ENCODE measurements at places on chromosomes 16 and 17.

- DNase-seq = no peak
Measured at GRCh38 chr16:5852151-5852550, 754.6 kb upstream of the EEF2KMT start.

DNA sequence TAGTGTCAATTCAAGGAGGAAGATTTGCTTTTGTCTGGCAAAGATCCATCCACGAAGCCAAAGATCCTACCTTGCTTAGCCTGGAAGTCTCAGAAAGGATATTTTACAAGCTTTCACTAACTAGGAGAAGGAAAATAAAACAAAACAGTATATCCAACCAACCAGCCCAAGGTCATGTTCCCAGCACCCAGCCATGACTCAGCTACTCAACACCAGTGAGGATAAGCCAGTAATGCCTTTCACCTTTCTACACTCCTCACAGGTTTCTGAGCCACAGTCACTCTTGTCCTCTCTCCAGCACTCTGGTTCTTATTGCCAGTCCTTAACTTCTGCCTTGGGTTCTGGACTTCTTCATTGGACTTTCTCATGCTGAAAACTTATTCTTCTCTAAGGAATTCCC, 116.2 kb downstream of the CDH11 start:
- DNase-seq = no peak

GRCh38 chr17:38533866-38534497, 71.8 kb downstream of the SRCIN1 start:
- DNase-seq = no peak

- no peak for DNase-seq
Measured at GRCh38 chr16:68037841-68038597, 14.9 kb downstream of the DUS2 start.

DNA sequence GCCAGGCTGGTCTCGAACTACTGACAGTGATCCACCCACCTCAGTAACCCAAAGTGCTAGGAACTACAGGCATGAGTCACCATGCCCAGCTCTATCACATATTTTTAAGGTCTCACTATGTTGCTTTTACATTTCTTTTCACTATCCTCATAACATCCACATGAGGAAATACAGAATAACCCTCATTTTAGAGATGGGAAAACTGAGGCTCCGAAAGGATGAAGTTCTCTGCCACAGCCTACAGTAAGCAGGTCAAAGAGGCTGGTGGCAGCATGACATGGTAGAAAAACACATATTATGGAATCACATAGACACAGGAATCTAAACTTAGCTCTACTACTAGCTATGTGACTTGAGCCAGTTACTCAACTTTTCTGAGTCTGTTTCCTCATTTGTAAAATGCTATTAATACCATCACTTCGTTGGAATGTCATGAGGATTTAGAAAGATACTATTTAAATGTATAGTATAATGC, 32.2 kb downstream of the APPBP2 start:
- DNase-seq = no peak

DNA sequence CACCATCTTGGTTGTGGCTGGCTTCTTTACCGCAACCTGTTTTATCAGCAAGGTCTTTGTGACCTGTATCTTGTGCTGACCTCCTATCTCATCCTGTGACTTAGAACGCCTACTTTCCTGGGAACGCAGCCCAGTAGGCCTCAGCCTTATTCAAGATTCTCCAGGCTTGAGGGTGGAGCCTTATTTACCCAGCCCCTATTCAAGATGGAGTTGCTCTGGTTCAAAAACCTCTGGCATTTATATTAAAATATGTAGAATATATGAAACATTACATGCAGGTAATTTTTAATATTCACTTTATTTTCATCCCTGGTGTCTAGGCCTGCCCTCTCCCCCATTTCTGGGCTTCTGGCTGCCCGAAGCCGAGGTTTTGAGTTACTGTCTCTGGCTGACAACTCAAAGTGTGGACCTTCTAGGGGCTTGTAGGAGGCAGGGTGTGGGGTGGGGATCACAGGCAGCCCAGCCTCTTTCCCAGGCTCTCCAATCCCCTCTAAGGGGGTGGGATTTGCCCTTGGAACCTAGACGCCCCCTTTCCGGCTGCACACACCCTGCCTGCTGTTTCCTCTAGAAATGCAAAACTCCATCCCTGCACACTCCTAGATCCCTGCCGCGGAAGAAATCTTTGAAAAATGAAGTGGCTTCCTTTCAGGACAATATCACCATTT, 152.0 kb downstream of the KCNJ12 start:
- no peak for DNase-seq

DNA sequence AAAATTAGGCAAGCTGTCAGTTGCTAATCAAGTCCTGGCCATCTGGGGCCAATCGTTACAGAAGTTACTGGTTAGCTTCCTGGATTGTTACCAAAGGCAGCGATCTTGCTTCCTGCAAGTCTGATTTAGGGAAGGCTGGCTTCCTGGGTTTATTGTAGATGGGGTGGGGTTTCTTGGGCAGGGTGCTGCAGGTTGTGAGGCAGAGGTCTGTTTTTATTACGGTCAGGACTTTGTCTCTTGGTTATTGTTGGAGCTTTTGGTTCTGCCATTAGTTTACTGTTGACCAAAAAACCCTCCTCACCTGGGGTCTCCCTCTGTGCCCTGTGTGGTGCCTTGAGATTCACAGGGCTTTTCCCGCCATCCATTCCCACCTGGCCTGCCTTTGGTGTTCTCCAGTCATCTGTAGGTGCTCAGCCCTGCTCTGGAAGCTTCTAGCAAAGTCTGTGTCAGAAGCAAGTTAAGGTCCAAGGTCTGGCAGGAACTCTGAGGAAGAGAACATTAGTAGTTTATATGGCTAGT, 36.9 kb downstream of the SLC47A1 start:
- no peak for DNase-seq

GRCh38 chr16:52874042-52874441, 178.7 kb downstream of the CHD9NB start:
- no peak for DNase-seq

DNA sequence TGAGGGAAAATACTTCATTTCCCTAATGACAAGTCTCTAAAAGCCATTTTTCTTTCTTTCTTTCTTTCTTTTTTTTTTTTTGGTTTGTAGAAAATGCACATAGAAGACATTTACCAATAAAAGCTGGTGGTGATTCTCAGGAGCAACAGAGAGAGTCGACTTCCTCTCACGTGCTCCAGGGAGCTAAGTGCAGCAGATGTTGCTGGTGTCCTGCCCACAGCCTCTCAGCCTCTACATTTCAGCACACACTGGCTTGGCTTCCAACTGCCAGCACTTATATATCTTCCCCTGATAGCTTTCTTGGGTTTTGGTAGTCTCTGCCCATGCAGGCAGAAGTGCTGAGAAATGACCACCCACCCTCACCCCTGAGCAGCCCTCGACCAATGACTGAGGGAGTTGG, 58.4 kb upstream of the MARCHF10 start:
- DNase-seq = no peak

DNA sequence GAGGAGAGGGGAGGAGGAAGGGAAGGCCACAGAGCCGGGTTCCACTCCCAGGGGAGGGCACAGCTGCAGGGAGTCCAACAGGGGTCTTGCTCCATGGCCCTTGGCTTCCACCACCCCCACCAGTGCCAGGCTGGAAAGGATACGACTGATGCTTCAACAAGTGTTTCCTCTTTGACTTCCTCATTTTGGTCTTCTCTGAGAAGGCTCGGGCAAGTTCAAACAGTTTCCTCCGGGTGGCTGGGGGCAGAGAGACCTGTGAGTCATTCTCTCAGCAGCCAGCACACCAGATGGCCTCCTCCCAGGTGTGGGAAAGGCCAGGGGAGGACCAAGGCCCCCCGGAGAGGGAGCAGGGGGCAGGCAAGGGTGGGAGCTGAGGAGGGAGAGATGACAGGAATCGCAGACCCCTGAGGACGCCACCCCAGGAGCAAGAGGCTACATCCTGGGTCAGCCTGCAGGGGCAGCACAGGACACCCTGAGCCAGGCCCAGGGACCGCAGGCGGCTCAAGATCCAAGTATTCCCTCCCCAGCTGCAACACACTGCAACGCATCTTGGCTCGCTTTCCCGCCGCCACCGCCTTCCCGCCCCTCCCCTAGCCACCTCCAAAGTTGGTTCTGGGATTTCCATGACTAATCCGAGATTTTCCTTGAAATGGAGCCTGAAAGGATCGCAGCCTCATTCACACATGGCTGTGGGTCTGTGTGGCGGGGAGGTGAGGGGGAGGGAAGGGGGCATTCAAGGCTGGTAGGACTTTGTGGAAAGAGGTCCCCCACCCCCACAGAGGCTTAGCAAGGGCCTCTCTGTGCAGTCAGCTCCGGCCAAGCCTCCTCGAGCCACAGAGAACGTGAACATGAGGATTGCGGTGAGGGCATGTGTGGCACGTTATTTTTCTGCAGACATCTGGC, 18.4 kb upstream of the MRPS23 start:
- DNase-seq = no peak

DNA sequence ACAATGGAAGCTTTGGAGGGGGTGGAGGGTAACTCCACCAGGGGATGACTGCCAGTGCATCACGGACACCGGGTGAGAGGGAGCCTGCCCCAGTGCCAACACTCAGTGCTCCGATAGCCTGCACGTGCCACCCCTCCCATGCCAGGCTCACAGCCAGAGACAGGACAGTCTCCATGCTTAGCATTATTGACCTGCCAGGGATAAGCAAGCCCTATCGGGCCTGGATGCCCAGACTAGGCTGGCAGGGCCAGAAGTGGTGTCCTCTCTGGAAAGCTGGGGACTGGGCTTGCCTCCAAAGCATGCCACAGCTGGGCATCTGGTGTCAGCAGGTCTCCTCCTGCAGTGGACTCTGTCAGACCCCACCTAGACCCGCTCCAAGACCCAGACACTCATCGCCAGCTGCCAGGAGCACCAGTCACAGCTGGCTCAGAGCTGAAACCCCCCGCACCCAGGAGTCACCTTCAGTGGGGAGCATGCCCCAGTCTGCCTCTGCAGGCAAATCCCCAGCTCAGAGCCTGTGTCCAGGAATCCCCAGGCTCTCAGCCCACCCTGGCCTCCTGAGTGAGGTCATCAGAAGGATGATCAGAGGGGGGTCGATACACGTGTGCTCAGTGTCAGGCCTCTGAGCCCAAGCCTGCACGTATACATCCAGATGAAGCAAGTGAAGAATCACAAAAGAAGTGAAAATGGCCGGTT, 1.8 kb upstream of the RHBDF1 start:
- DNase-seq = no peak

DNA sequence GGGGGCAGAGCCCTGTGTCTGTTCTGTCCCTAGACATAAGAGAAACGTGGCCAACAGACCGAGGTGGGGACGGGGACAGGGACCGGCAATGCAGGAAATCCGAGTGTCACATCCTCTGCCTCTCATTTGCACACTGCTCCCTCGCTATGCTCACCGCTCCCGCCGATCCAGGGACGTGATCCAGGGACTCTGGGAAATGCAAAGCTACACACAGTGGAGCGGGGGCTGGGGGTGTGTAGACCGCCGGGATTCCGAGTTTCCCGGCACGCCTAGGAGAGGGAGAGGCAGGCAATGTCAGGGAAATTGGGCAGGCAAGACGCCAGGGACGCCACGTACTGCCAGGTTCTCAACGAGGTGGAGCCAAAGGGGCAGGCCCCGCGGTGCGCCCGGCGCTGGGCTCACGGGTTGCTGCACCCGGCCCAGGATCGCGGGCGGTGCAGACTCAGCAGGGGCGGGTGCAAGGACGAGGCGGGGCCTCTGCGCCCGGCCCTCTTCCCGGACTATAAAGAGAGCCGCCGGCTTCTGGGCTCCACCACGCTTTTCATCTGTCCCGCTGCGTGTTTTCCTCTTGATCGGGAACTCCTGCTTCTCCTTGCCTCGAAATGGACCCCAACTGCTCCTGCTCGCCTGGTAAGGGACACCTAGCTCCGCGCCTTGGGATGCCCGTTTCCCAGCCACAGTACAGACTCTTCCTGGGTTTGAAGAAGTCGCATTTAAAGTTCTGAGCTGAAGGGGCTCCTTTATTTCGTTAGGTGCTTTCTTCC, at the start of gene MT1X:
TSS of gene MT1X (plus strand) at position 532 of the 764 bp plus-strand sequence. CDS start at position 603, 71 bp downstream.
- DNase-seq = peak; percentile 80

- no peak for DNase-seq
Measured at GRCh38 chr16:46822270-46822669, 8.7 kb downstream of the C16orf87 start.

DNA sequence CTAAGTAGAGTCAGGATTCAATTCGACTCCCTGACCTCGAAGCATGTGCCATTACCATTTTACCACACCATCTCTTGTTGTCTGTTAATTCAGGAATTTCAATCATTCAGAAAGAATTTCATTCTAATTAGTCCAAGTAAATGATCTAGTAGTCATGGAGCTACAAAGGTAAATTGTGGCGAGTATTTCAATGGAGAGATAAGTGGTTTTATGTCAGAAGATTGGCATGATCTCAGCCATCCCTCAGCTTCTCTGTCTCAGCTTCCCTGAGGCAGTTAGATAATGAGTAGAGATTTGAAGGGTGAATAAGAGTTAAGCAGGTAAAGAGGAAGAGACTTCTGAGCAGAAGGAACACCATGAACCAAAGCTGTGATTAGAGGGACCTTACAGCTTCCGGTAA, 93.6 kb downstream of the HS3ST4 start:
- DNase-seq = no peak

DNA sequence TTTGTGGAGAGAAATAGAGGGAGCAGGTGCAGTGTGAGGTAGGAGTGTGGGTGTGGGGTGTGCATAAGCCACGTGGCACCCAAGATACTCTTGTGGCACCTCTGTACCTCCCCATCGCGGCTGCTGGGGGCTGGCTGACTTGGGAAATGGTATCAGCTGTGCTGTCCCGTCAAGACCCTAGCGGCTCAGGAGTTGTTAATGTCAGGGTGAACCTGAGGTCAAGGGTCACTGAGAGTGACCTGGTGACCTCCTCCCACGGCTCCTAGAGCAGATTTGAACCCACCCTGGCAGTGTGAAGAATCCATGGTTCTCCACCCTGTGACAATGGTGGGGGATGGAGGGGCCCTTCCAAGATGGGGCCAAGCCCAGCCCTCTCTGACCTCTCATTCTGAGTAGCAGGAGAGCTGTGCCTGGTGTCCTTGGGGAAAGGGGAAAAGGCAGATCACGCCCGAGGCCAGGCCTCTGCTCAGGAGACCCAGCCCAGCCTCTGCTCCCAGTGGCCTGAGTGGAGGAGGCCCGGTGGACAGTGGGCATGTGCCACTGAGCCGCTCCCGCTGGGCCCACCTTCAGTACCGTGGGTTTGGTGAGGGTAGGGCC, 3.0 kb upstream of the WFIKKN2 start:
- DNase-seq = no peak

DNA sequence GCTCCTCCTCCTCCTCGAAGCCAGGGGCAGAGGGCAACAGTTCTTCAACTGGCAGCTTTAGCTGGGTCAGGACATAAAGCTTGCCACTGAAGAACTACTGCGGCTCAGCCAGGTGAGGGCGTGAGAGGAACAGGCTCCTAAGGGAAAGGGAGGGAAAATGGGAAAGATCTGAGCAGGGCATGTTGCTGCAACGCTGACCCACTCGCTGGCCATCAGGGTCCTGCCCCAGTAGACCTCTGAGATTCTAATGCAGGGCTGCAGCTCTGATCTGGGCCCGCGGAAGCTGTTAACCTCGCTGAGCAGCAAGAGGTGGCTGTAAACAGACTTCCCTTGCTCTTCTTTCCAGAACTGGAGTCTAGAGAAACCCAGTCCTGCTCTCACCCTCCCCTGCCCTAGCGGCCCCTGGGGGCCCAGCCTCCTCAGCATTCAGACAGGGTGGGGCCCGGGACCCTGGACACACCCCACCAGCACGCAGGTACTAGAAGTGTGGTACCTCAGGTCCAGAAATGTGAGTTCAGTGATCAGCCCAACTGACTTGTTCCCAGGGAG, 3.8 kb upstream of the TLCD2 start:
- DNase-seq = no peak

All from activated gamma-delta T cell (primary cell).